ENCODE measurements at places on chromosomes 1 and 21. TPM values are rescaled to one million over a fixed set of nuclear protein-coding genes. Genes with fewer than 3 reads are reported as not detected.

GRCh38 chr1:229252228-229252984 is 18.5 kb upstream of the RAB4A start:
- no peak for DNase-seq

- no peak for DNase-seq
These were observed 5.5 kb upstream of the LAPTM5 start for GRCh38 chr1:30762930-30763650.

DNASE2B gene
- total RNA-seq: not detected

DNA sequence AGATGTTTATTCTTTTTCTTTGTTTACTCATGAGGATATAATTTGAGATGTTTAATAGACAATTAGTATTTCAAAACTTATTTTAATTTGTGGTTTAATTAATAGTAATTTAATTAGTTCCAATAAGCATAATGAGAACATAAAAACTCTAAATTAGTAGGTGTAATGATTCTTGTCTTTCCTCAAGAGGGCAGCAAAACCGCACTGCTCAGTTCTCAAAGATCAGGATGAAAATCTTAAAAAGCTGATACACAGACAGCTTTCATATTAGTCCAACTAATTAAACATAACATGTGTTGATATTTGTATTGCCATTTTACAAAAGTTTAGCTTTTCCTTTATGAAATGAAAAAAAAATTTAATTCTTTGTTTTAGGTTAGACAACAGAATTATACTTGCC is 106.7 kb upstream of the C21orf91 start:
- DNase-seq: no peak

DNA sequence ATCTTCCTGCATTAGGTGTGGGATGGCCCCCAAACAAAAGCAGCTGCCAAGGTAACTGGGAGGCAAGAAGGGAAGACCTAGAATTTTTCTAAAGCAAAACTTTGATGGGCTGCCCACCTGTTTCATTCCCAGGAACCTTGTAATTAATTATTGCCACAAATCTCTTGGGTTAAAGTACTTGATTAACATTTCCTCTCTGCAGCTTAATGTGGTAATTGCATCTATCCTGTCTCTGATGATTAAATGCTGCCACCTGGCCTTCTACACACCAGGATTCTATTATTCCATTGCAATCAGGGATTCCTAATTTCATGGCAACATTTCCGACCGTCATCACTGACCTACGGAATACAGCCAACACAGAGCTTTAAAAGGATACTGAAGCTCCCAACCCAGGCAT is 68.3 kb upstream of the RC3H1 start:
- no peak for DNase-seq

RAB25 gene
- 0.98 TPM for total RNA-seq

DNA sequence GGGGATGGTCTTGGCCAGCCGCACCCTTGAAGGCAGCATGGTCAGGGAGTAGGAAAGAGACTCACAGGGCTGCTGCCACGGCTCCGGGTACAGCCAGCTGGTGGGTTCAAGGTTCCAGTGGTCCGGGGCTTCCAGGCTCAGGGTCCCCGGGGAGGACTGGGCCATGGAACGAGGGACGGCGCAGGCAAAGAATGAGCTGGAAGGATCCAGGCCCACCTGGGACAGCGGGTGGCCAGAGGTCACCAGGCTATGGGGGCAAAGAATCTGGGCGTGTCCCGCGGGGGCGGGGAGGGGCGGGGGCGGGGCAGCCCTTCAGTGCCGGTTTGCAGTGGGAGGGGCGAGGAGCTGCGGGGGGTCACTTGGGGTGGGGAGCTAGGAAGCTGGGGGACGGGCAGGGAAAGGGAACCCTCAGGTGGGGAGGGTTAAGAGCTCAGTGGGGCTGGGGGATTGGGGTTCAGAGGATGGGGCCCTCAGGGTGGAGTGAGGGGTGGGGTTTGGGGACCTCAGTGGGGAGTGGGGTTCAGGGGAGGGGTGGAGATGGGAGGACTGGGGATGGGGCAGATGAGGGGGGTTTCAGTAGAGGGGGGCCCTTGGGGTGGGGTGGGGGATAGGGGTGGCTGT is at the start of gene DNMT3L:
DNMT3L (minus strand) TSS at position 223 of the 621 bp plus-strand sequence. CDS start 638 bp downstream, outside the sequence.
- no peak for DNase-seq

RXRG gene
- 3.3 TPM for total RNA-seq

DNA sequence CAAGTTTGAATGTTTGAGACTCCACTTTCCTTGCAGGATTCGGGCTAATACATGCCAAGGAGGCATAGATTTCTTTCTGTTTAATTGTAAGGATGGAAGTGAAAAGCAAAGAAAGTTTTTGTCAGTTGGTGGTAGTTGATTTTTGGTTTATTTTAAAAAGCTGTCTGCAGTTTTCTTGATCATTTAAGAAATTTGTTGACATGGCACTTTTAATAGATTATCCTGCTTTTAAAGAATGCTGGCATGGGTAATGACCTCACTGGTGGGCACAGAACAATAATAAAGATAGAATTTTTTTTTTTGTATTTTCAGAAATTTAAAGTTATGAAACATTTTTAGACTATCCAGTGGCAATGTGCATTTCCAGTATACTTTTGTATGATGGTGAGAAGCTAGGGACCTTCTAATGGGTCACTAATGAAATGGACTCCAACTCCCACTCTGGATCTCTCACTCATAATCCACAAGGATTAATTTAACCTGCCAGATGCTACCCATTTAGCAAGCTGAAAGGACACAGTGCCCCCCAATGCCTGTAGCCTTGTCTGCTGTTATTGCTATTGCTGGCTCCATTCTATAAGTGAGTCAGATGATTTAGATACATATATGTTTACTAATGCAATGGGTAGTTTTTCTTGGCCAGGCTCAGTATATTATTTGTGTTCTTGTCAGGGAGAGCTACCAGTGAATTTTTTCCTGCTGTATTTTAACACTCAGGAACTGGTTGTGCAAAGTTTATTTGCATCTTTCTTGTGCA is 190.2 kb upstream of the SGIP1 start:
- no peak for DNase-seq

DNA sequence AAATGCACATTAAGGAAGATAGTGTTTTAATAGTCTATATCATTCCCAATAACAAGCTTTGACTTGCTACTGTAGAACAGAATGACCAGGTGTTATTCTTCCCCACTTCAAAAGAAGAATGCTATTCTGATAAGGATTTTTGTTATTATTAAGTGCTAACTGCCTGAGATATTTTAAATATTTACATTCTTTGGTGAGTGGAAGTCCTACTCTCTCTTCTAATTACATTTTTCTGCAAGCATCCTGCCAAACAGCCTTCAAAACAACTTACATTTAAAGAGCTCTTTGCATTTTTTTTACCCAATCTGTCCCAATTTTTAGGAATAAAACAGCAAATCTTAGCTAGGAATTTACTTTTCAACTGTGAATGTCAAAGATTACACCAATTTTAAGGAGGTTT is 23.5 kb upstream of the SYDE2 start:
- DNase-seq: no peak

DNA sequence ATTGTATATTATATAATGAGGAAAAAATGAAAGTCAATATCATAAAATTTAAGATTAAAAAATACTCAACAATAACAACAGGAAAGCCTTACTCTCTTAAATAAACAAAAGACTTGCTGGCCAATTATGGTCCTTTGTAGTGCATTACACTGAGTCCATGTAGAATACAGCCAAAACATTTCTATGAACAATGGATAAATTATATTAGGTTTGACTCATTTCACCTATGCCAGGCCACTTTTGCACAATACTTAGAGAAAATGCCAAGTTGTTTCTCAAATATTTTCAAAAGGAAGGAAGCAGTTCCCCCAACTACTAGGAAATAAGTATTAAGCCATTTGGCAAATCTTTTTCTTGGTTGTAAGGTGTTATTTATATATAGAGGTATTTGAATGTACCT is 19.8 kb upstream of the UCK2 start:
- DNase-seq: no peak

HPDL gene
- total RNA-seq: not detected

ERMAP gene
- 3.3 TPM for total RNA-seq

LGR6 gene
- total RNA-seq: 5.5 TPM

- no peak for DNase-seq
These were observed 113.9 kb upstream of the OLFM3 start for GRCh38 chr1:102110586-102110985.

DNA sequence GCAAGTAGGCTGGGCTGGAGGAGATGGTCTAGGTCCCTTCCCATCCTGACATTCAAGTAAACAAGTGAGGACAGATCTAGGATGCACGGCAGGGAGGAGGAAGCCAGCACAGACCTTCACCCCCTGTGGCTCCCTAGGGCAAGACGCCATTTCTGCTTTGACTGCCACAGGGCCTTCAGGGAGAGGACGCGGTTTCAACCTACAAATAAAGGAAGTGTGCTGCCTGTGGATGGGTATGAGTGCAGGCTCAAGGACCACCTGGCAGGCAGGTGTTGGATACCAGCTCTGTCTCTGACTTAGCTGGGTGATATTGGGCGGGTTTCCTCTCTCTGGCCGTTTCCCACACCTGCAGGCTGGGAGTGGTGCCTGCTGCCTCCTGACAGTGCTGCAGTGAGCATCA is 16.2 kb downstream of the SLC2A1 start:
- DNase-seq: no peak

DNA sequence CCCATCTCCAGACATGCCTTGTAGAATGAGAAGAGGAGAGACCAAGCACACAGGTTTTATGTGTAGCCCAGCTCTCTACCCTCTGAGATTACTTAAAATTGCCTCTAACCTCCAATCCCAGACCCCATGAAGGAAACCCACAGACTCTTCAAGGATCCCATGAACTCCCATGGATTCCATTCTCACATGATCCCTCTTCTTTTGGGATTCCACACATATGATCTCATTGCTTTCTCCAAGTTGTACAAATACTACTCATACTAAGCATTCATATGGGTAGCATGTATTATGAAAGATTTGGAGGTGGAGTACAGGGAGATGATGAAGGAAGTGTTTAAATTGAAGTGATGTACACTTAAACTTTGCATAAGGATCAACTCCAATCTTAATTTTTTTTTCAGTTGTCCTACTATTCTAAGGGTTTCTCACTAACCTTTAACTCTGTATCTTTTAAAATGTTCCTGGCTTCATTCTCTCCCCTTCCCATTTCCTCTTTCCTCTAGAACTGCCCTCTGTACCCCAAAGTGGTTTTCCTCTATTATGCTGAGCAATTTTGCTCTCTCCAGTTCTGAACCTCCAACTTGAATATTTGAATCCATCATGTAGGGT is 41.6 kb downstream of the MFSD2A start:
- DNase-seq: no peak

NHLH2 gene
- not detected for total RNA-seq

DNA sequence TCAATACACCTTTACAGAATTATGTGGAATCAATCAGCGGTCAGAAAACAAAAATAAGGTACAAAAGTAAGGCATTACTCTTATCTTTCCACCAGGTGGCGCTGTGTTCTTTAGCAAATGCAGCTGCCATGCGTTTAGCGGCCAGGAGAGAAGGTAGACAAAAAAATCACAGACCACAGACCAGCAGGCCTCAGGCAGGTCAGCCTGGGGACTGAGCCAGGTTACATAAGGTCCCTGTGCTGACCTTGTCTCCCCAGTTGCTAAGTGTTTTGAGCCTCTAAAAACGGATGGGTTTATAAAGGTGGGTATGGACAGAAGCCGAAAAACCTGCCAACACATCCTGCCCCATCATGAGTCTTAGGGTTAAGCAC is 2.8 kb downstream of the RGS16 start:
- DNase-seq: peak; percentile 72

DNA sequence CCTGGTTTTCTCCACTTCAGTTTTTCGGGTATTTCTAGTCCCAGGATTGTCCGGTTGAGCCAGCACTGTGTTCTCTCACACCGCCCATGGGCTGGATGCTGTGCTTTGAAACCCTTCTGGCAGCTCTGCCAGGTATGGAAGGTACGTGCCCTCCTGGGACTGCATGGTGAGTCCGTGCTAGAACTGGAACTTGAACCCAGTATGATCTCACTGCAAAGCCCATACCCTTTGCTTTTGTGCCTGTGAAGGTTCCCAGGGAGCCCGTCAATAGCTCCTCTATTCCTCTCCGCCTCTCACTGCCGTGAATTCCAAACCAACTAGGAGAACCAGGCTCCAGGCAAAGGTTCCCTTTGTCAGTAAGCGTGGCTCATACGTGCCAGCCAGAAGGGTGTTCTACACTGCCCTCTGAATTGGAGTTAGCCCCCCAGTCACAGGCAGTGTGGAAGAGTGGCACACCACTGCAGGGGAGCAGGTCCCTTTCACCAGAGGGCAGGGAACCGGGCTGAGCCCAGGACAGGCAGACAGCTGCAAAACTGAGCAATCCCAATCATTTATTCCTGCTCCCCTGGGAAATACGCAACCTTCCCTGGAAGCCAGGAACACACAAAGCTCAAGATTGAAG is 310.2 kb downstream of the CAMTA1 start:
- no peak for DNase-seq

DNA sequence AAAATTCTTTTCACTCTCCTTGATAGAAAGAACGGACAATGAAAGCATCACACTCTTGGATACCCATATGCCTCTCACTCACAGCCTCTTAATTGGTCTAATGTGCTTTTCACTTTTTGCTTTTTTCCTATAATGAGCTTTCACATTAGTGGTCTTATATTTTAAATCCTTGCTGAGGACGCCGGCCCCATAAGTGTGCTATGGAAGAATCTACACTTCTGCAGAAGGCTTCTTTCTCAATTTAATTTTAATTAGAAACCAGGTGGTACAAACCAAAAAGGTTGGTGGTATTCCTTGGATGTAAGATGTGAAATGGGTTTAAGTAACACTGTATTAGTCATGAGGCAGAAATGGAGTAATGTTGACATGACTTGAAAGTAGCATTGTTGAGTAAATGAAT is 190.6 kb upstream of the NFIA start:
- DNase-seq: no peak

IGSF9 gene
- total RNA-seq: 5.4 TPM

ETV3 gene
- 9.0 TPM for total RNA-seq

CFAP141 gene
- not detected for total RNA-seq

All from right atrium auricular region (tissue), 2 donors.